ENCODE measurements at places on chromosomes 6 and 20.

DNA sequence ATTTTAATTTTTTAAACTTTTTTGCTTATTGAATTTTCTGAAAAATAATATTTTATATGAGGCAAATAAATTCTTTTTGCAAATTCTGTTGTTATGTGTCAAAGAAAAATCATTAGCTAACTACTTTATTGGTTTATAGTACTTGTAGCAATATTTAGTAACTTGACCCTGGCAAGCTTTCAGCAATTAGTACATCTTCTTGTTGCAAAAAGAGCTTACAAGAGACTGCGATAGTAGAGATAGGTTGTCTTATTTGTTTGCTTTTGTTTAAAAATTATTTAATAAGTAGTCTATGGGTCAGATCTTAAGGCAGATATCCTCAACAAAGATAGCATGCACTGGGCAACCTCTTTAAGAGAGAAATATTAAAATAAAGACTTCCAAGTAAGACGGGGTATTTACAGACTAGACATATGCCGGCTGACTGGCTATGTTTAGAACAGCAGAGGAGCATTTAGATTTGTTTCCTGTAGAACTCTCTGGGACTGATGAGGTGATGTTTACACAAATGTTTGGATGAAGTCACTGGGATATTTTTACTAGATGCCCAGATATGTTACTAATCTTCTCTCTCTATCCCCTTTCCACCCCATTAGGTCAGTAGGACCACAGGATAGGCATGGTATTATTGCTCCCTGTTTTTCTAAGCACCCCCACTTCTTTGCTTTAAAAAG, 25.0 kb downstream of the VGLL2 start:
- H3K27ac ChIP-seq: no peak overlapping the region
- no peaks in the 10 kb centered on the region for H3K4me1 ChIP-seq
- H3K36me3 ChIP-seq: no peaks in the 10 kb centered on the region
- H3K4me3 ChIP-seq: no peak overlapping the region
- no peak for DNase-seq

GRCh38 chr20:50804437-50805348, 9.8 kb downstream of the BCAS4 start:
- no peaks in the 10 kb centered on the region for H3K36me3 ChIP-seq
- H3K27me3 ChIP-seq: no peaks in the 10 kb centered on the region
- no peak for DNase-seq
- no peak overlapping the region for H3K4me3 ChIP-seq

DNA sequence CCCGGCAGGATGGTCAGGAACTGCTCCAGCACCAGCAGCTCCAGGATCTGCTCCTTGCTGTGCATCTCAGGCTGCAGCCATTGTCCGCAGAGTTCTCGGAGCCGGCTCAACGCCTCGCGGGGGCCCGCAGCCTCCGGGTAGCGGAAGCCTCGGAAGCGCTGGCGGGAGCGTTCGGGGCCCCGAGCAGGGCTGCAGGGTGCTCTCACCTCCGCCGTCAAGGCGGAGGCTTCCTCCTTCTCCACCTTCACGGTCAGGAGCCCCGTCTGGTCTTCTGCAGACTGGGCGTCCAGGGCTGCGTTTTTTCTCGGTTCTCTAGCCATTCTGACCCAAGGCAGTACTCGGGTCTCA, 434 bp downstream of the ZKSCAN4 start:
- no peaks in the 10 kb centered on the region for H3K27me3 ChIP-seq
- peak overlapping the region; percentile 74 for H3K4me3 ChIP-seq
- peaks cover 4% of the 10 kb centered on the region for H3K36me3 ChIP-seq
- H3K4me1 ChIP-seq: peaks cover 19% of the 10 kb centered on the region
- no peak for DNase-seq

- no peak for DNase-seq
- H3K27me3 ChIP-seq: no peaks in the 10 kb centered on the region
- H3K27ac ChIP-seq: no peak overlapping the region
- H3K4me1 ChIP-seq: no peaks in the 10 kb centered on the region
Measured at GRCh38 chr20:42218621-42219374, 600.6 kb upstream of the CHD6 start.

DNA sequence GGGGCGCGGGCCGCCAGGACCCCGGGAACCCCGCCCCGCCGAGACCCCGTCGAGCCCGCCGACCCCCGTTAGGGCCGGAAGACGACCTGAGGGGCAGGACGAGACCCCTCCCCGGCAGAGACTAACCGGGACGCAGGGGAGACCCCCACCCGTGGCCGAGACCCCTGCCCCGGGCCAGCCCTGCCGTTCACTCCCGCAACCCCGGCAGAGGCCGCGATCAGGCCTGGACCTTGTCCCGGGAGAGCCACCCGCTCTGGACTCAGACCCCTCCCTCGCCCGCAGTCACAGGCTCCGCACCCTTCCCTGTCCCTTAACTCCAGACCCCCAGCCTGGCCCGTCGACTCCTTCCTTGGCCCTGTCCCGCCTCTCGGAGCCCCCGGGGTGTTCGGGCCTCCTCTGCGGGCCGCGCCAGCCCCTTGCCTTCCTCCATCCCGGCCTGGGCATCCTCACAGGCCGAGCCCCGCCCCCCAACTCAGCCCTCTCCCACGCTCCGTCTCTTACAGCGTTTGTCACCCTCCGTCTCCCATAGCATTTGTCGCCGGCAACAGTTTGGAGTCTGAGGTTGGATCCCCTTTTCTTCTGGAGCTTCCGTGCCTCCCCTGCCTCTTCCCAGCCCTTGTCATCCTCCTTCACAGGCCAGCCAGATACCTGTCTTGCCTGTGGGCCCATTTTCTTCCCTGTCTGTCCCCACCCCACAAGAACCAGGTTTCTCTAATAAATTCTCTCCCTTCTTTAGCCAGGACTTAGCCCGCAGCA, 569 bp downstream of the TCEA2 start:
- peaks cover 22% of the 10 kb centered on the region for H3K4me1 ChIP-seq
- no peak for DNase-seq
- H3K27me3 ChIP-seq: no peaks in the 10 kb centered on the region
- H3K27ac ChIP-seq: peak overlapping the region; percentile 89

- no peak overlapping the region for H3K27ac ChIP-seq
- H3K4me3 ChIP-seq: no peak overlapping the region
- H3K36me3 ChIP-seq: peaks cover 5% of the 10 kb centered on the region
- H3K4me1 ChIP-seq: peaks cover 21% of the 10 kb centered on the region
- DNase-seq: no peak
Measured at GRCh38 chr6:43683708-43684455, 3.7 kb downstream of the MRPS18A start.

- H3K4me1 ChIP-seq: peaks cover 22% of the 10 kb centered on the region
- H3K36me3 ChIP-seq: no peaks in the 10 kb centered on the region
- no peak overlapping the region for H3K27ac ChIP-seq
- no peak overlapping the region for H3K4me3 ChIP-seq
- H3K27me3 ChIP-seq: no peaks in the 10 kb centered on the region
- peak; percentile 55 for DNase-seq
Measured at GRCh38 chr6:43767553-43768505, 2.2 kb upstream of the VEGFA start.

- H3K4me1 ChIP-seq: no peaks in the 10 kb centered on the region
- H3K4me3 ChIP-seq: no peak overlapping the region
- H3K27me3 ChIP-seq: peaks cover 49% of the 10 kb centered on the region
- no peak for DNase-seq
- H3K36me3 ChIP-seq: no peaks in the 10 kb centered on the region
- H3K27ac ChIP-seq: no peak overlapping the region
Measured at GRCh38 chr6:158536084-158536890, 23.6 kb upstream of the TMEM181 start.

- H3K4me1 ChIP-seq: no peaks in the 10 kb centered on the region
- H3K27ac ChIP-seq: no peak overlapping the region
- no peaks in the 10 kb centered on the region for H3K27me3 ChIP-seq
- no peak overlapping the region for H3K4me3 ChIP-seq
Measured at GRCh38 chr6:12222405-12223366, 67.5 kb upstream of the EDN1 start.

GRCh38 chr6:22306741-22307466, 10.1 kb upstream of the PRL start:
- no peaks in the 10 kb centered on the region for H3K4me1 ChIP-seq
- no peak for DNase-seq
- H3K36me3 ChIP-seq: no peaks in the 10 kb centered on the region
- H3K4me3 ChIP-seq: no peak overlapping the region
- H3K27me3 ChIP-seq: no peaks in the 10 kb centered on the region

DNA sequence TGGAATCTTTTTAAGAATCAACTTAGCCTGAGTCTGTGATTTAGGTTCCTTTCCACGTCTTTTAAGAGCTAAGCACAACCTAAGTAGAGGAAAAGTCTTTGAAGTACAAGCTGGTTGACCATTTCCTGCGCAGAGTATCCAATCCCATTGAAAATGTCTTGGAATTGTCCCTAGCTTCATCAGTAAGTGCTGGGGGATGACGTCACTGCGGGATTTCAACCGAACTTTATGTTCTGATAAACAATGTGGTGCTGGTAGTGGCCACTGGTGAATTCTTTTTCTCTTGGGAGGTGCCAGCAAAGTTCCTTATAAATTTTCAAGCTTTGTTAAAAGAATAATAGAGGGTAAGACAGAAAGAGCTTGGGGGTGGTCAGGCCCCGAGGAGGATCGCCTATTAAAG, 69.2 kb downstream of the PDE7B start:
- no peaks in the 10 kb centered on the region for H3K36me3 ChIP-seq
- no peak overlapping the region for H3K4me3 ChIP-seq
- peaks cover 5% of the 10 kb centered on the region for H3K27me3 ChIP-seq
- H3K4me1 ChIP-seq: no peaks in the 10 kb centered on the region
- DNase-seq: no peak

- no peaks in the 10 kb centered on the region for H3K36me3 ChIP-seq
- peak overlapping the region; percentile 71 for H3K27ac ChIP-seq
- H3K27me3 ChIP-seq: no peaks in the 10 kb centered on the region
- DNase-seq: peak; percentile 73
- no peaks in the 10 kb centered on the region for H3K4me1 ChIP-seq
Measured at GRCh38 chr6:111573131-111573883, 32.4 kb downstream of the TRAF3IP2 start.

- no peak overlapping the region for H3K4me3 ChIP-seq
- H3K4me1 ChIP-seq: no peaks in the 10 kb centered on the region
- H3K27ac ChIP-seq: no peak overlapping the region
Measured at GRCh38 chr6:101876431-101876830, 482.9 kb downstream of the GRIK2 start.

GRCh38 chr6:100447081-100447899, 17.4 kb downstream of the SIM1 start:
- H3K4me1 ChIP-seq: no peaks in the 10 kb centered on the region
- H3K36me3 ChIP-seq: no peaks in the 10 kb centered on the region
- H3K27ac ChIP-seq: no peak overlapping the region
- peaks cover 75% of the 10 kb centered on the region for H3K27me3 ChIP-seq

GRCh38 chr6:21204951-21205350, 388.6 kb upstream of the SOX4 start:
- H3K27me3 ChIP-seq: no peaks in the 10 kb centered on the region
- H3K27ac ChIP-seq: no peak overlapping the region
- H3K4me3 ChIP-seq: no peak overlapping the region
- peaks cover 8% of the 10 kb centered on the region for H3K4me1 ChIP-seq
- DNase-seq: no peak
- H3K36me3 ChIP-seq: peaks cover 3% of the 10 kb centered on the region

GRCh38 chr6:16132909-16133308, 4.0 kb downstream of the MYLIP start:
- no peaks in the 10 kb centered on the region for H3K4me1 ChIP-seq
- DNase-seq: no peak
- H3K27ac ChIP-seq: peak overlapping the region; percentile 35
- H3K36me3 ChIP-seq: no peaks in the 10 kb centered on the region
- H3K27me3 ChIP-seq: no peaks in the 10 kb centered on the region

DNA sequence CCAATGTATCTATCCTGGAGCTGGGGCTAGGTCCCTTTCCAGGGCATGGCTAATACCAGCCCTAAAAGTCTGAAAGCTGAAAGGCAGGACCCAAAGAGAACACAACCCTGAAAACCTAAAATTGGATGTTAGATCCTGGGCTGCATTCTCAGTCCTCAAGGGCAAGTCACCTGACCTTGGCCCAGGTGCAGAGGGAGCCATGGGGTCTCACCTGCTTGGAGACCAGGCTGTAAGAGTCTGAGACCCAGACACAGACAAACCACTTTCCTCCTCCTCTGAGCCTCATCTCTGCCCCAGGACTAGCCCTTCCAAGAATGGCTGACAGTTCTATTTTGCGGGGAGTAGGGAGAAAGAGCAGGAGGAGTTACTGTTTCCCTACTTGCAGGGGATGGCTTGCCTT, 60.0 kb downstream of the EFCAB8 start:
- no peaks in the 10 kb centered on the region for H3K4me1 ChIP-seq
- H3K27me3 ChIP-seq: no peaks in the 10 kb centered on the region
- H3K36me3 ChIP-seq: no peaks in the 10 kb centered on the region
- H3K27ac ChIP-seq: no peak overlapping the region

DNA sequence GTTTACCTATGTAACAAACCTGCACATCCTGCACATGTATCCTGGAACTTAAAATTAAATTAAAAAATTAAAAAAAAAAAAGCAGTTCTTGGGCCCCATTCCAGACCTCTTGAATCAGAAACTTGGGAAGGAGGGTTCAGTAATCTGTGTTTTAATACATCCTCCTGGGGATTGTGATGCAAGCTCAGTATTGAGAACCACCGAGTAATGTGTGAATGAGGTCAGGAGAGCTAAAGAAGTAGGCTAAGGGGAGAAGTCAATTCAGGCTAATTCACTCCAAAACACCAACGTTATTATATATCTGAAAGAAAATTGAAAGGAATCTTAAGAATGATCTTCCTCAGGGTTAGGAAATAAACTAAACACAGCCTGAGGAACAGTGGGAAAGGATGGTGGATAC, 120.4 kb downstream of the RNF144B start:
- H3K27me3 ChIP-seq: no peaks in the 10 kb centered on the region
- DNase-seq: no peak
- no peak overlapping the region for H3K27ac ChIP-seq
- H3K4me1 ChIP-seq: peaks cover 4% of the 10 kb centered on the region
- H3K4me3 ChIP-seq: no peak overlapping the region

- H3K27ac ChIP-seq: peak overlapping the region; percentile 95
- no peak overlapping the region for H3K4me3 ChIP-seq
- H3K27me3 ChIP-seq: no peaks in the 10 kb centered on the region
- no peak for DNase-seq
- H3K36me3 ChIP-seq: peaks cover 5% of the 10 kb centered on the region
Measured at GRCh38 chr20:62562831-62563230, 79.5 kb upstream of the SLCO4A1 start.

- H3K4me3 ChIP-seq: no peak overlapping the region
- DNase-seq: no peak
- H3K27me3 ChIP-seq: no peaks in the 10 kb centered on the region
- H3K27ac ChIP-seq: no peak overlapping the region
- H3K36me3 ChIP-seq: no peaks in the 10 kb centered on the region
Measured at GRCh38 chr6:4635666-4636065, 140.5 kb upstream of the CDYL start.

DNA sequence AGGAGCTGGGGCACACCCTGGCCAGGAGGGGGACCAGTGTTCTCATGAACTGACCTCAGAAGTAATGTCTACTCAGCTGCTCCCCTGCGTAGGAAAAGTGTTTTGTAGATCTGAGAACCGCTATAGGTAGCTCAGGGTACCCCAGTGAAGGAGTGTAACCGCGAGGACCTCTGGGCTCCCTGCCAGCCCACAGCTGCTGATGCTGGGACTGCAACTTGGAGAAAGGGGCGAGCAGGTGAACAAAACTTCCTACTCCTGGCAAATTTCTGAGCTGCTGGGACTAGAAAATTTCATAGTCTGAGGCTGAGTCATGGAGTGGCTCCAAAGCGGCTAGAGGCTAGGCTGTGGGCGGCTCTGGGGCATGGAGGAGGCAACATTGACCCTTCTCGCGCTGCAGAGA, 51.9 kb downstream of the PYGB start:
- no peaks in the 10 kb centered on the region for H3K27me3 ChIP-seq
- H3K36me3 ChIP-seq: peaks cover 69% of the 10 kb centered on the region
- H3K4me3 ChIP-seq: no peak overlapping the region
- no peak for DNase-seq
- H3K4me1 ChIP-seq: no peaks in the 10 kb centered on the region
